Fibroblast of pulmonary artery (primary cell): ENCODE measurements at places on chromosomes 5 and 9.

GRCh38 chr5:91156242-91156641 is 226.9 kb downstream of the ARRDC3 start:
- DNase-seq, result no peak

GRCh38 chr5:40240111-40240510 is 439.6 kb upstream of the PTGER4 start:
- peak; percentile 24 for DNase-seq

- DNase-seq, result no peak
Observed at GRCh38 chr5:77924081-77924480, 147.9 kb upstream of the TBCA start.

DNA sequence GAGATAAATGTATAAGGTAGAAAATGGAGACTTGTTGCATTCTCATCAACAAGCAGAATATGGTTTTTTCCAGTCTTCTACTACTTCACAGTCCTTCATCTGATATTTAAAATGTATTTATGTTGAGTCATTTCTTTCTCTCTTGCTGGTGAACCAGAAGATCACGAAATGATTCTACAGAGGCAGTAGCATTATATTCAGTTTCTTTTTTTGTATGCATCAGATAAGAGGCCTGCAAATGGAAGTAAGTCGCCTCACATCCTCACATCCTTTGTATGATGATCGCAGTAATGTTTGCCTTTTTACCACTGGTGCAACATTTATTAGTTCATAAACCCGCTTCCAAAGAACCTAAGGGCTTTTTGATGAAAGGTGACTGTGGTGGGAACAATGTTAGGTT is 22.1 kb upstream of the IL13 start:
- no peak for DNase-seq

- no peak for DNase-seq
Observed at GRCh38 chr9:114888607-114889006, 41.8 kb downstream of the TNFSF8 start.

DNA sequence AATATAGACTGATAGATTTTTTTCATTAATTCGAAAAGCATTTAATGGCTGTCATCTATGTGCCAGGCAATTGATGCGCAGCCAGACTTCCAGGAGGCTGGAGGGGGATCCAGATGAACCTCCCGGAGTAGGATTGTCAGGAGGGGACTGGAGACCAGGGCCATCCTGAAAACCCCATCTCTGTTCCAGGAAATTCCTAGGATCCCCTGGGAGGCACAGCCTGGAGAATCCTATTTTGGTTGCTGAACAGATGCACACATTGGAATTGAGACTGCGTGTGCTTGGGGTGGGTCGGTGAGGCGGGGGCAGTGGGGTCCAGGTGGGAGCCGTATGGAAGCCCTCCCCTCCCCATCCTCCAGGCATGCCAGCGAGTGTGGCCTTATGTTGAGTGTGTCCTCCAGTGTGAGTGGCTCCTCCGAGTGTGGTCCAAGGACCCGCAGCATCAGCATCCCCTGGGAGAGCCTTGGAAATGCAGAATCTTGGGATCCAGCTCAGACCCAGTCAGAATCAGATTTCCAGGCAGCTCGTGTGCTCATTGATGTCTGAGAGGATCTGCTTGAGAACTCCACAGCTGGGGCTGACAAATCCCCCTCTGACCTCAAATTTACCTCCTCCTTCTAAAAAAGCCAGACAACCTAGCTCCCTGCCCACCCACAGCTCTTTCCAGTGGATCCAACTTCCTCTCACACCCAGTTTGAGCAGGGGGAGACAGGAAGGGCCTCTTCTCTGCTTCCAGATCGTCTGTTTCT is 38.7 kb downstream of the ROPN1L start:
- DNase-seq, result no peak

GRCh38 chr5:82487131-82487530 is 209.0 kb upstream of the RPS23 start:
- no peak for DNase-seq

DNA sequence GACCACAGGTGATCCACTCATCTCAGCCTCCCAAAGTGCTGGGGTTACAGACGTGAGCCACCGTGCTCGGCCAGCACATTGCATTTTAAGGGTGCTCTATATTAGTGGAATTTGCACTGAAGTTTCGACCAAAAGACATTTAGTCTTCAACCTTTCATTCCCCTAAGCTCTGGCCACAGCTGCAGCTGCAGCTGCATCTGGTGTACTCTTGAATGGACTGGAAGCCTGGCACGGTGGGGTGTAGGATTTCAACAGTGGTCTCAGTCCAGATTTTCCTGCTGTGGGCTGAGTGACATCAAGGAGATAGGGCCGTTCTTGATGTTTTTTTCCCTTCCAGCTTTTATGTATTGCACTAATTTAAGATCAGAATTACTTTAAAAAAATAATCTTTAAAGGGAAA is 255.2 kb downstream of the PDZD2 start:
- DNase-seq, result no peak

DNA sequence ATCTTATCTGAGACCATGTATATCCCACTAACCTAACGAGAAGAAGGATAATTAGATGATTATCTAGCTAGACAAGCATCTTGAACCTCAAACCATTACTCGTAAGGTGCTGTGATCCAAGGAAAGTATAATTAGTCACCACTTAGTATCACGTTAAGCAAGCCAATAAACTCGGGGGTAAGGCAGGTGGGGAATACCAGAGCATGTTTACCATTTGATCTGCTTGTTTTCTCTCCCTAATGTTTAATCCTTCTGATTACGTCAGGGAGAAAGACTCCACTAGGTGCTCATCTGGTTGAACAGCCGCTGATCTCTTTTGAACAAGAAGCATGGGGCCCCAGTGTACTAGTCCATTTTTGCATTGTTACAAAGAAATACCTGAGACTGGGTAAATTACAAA is 69.9 kb upstream of the SLC1A1 start:
- DNase-seq, result no peak

GRCh38 chr9:28808042-28808441 is 1234.8 kb upstream of the C9orf72 start:
- peak; percentile 74 for DNase-seq

DNA sequence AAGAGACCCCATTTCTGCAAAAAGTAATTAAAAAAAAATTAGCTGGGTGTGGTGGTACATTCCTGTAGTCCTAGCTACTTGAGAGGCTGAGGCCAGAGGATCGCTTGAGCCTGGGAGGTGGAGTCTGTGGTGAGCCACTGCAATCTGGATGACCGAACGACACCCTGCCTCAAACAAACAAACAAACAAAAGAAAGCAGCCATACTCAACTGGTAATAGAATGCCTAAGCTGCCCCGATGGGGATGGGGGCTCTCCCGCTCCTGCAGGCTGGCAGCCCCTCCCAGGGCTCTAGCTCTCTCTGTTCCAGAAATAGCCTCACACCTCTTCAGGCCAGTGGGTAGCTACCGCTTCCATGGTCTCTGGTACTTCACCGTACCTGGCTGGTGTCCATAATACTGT is 241.8 kb downstream of the FANCC start:
- DNase-seq, result no peak

DNA sequence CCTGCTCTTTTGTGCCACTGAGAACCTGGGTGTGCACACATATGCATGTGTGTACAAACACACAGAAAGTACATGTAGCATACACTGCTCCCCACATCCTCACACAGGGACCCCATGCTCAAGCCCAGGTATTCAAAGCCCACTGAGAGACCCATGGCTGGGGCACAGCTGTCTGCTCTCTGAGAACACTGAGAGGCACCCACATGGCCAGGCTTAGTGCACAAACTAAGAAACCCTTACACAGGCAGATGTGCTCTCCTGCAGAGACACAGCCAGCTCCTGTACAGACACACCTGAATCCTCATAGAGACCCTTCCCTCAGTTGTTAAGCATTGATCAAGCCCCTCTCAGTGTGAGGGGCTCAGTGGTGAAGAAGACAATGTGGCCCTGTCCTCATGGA is 92.5 kb downstream of the CACNA1B start:
- no peak for DNase-seq

- no peak for DNase-seq
Observed at GRCh38 chr5:42569953-42570548, 146.8 kb downstream of the GHR start.

- peak; percentile 73 for DNase-seq
Observed at GRCh38 chr9:16509997-16510396, 360.5 kb downstream of the BNC2 start.

DNA sequence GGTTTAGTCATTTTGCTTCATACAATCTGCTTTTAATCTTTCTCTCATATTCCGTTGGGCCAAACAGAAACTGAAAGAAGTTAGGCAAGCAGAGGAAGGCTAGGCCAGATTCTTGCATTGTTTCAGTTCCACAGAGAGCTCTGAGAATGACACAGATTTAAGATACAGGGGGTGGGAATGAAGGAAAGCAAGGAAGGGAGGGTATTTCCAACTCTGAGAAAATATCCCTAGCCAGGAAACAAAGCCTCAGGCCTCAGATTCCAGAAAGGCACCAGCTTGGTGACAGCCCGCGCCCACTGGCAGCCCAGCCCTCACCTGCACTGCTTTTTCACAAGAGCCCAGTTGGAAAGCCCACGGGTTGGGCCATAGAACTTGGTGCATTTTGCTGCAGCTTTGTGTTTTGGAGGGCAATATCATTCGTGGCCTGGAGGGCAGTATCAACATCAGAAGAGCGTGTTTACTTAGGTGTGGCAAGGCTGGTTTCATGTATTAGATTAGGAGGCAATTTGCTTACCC is 63.5 kb downstream of the ENC1 start:
- DNase-seq, result peak; percentile 70

GRCh38 chr9:119967867-119968535 is 598.8 kb upstream of the BRINP1 start:
- DNase-seq, result no peak

DNA sequence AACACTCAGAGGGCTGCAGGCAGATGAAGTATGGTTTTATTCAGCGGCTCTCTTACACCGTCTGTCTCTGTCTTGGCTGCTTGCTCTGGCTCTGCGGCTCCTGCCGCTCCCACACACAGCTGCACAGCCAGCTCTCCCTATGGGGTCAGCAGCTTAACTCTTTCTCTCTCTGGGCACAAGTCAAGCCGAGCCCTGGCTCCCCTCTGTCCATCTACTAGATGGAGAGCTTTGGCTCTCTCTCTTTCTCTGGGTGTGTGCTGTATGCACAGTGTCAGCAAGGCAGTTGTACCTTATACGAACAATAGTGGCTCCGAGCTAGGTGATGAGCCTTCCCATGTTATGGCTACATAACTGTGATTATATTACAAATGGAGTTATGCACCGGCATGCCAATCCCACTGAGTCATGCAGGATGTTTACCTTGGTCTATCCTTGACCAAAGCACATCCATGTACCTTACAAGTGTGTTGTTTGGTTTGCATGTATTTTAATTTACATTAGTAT is 19.3 kb upstream of the PPP2CA start:
- DNase-seq, result peak; percentile 82

DNA sequence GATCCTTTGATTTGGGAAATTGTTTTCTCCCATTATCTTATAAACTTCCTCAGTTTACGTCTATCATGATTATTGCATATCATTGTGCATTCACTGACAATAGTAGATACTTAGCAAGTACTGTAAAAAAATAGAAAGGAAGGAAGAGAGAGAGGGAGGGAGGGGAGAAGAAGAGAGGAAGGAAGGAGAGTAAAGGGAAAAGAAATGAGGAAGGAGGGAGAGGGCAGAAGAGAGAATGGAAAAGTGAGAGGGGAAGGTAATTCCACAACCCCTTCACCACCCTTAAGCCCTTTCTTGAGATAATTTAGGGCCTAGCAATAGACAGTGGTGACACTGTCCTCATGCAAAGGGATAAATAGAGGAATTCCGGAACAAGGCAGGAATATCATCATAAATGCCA is 64.4 kb downstream of the NFIB start:
- DNase-seq, result no peak

DNA sequence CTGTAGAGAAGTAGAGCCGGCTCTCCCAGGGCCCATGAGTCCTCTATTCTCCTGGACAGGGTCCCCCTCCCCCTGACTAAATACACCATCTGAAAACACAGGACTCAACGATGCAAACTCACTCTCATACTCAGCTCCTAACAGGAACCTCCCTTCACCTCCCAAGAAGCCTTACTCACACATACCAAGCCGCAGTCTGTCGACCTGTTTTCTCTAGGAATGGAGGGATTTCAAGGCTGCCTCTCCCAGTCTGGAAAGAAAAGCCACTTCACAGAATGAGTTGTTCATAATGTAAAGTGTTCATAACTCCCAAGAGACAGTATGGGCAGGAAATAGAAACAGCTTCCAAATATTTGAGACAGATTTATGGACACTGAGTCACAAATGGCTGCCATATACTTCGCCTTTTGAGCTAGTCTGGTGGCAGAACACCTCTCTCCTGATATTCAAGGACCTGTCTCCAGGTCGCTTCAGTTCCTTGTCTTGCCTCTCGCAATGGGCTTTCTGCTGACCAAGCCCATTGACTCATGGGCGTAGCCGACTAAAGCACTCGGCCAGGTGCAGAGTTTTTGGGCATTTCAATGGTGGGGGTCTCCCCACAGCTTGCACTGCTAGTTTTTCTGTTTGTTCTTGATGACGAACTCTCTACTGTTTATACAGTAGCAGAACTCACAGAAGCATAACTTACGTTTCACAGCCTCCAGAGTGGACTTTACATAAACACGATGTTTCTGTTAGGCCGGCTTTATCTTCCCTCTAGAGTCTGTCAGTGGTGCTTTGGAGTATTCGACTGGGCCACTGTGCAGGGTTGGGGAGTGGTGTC is 25.0 kb upstream of the IL17B start:
- DNase-seq, result no peak

GRCh38 chr5:155085282-155085989 is 71.9 kb downstream of the KIF4B start:
- DNase-seq, result no peak

- no peak for DNase-seq
Observed at GRCh38 chr5:160427607-160428006, 6.0 kb downstream of the PTTG1 start.

GRCh38 chr5:116872986-116873385 is 298.4 kb upstream of the SEMA6A start:
- peak; percentile 30 for DNase-seq

DNA sequence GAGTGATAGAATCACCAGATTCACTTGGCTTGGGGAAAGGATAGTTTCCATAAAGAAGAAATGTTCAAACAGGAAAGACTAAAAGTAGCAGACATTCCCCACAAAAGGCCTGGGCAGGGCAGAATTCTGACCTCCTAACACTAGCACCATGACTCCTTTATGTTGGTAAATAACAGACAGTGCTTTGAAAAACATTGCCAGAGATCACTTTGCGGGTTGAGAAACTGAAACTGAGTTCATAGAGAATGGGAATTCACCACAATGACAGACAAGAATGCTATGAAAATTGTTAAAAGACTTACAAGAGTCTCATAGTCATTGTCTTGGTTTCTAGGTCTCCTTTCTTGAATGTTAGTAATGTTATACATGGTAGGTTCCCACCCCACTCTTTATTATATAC is 172.5 kb upstream of the GLRA1 start:
- DNase-seq, result no peak

GRCh38 chr9:84296146-84296843 is 44.3 kb downstream of the SLC28A3 start:
- peak; percentile 64 for DNase-seq
